Small intestine (tissue), 16 donors: ENCODE measurements at places on chromosomes 6 and 20. TPM values are rescaled to one million over a fixed set of nuclear protein-coding genes. Genes with fewer than 3 reads are reported as not detected.

PPP1R16B gene
- polyA plus RNA-seq = 2.3 TPM

CNR1 gene
- polyA plus RNA-seq = 5.6 TPM

ITPA gene
- 67.6 TPM for polyA plus RNA-seq

MEP1A gene
- polyA plus RNA-seq = 739 TPM

PTCRA gene
- not detected for polyA plus RNA-seq

ACSS1 gene
- 65.8 TPM for polyA plus RNA-seq

ECT2L gene
- polyA plus RNA-seq = 0.16 TPM

LHFPL5 gene
- 0.04 TPM for polyA plus RNA-seq

SMOC2 gene
- 0.89 TPM for polyA plus RNA-seq

RBM24 gene
- 1.6 TPM for polyA plus RNA-seq

GABRR1 gene
- not detected for polyA plus RNA-seq

C6orf58 gene
- 0.06 TPM for polyA plus RNA-seq

PI3 gene
- 15.3 TPM for polyA plus RNA-seq

BTBD9 gene
- polyA plus RNA-seq = 5.8 TPM

PARD6B gene
- 14.3 TPM for polyA plus RNA-seq

SEMG1 gene
- not detected for polyA plus RNA-seq
